ENCODE measurements at places on chromosomes 5 and 9.

- DNase-seq = no peak
Measured at GRCh38 chr9:79763671-79764285, 192.0 kb downstream of the TLE4 start.

- DNase-seq = no peak
Measured at GRCh38 chr5:159567461-159567860, 237.2 kb upstream of the IL12B start.

GRCh38 chr5:169637549-169638121 lies 560 bp downstream of the DOCK2 start:
- DNase-seq = no peak

GRCh38 chr5:179400020-179400419 lies 54.8 kb upstream of the ADAMTS2 start:
- no peak for DNase-seq

DNA sequence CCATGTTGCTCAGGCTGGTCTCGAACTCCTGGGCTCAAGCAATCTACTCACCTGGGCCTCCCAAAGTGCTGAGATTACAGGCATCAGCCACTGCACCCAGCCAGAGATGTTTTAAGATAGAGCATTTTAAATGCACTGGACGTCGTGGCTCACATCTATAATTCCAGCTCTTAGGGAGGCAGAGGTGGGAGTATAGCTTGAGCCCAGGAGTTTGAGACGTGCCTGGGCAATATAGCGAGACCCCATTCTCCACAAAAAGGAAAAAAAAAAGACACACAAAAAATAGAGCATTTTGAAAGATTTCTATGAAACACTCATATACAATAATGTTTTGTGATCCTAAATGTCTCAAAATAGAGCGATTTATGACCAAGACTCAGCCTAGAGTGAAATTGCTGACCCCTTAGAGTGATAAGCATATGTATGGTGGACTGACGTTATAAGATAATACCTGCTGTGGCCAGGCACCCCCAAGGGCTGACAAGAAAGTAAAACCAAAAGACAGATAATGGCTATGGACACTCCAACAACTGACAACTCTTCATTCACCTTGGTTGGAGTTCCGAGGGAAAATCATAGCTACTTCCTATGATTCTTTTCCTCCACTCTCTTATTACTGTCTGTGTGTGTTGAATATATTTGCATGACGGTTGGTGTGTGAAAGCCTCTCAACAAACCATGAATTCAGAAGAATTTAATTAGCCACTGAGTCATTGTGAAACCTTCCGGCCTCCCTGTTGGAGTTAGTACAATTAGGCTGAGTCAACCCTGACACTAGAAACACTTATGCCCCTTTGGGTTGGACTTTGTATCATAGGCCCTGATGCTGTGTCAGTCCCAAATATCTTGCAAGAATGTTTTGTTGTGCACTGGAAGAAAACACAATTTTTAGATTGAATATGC lies 526.5 kb upstream of the NUDT12 start:
- peak; percentile 68 for DNase-seq

DNA sequence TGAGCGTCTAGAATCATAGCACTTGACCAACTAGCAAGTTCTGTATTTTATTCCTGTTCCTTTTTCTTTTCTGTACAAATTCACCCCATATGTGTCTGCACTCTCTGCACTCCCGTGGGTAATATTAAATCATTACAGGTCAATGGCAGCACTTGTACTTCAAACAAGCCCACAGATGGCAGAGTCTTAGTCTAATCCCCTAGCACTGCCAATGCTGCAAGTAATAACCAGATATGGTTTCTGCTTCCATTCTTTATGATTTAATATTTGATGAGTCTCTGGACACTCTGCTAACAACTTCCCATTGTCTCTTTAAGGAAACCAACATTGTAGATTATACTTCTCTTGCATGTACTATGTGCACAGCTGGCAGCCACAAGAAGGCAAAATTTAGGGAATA lies 343.8 kb upstream of the CHD1 start:
- no peak for DNase-seq

DNA sequence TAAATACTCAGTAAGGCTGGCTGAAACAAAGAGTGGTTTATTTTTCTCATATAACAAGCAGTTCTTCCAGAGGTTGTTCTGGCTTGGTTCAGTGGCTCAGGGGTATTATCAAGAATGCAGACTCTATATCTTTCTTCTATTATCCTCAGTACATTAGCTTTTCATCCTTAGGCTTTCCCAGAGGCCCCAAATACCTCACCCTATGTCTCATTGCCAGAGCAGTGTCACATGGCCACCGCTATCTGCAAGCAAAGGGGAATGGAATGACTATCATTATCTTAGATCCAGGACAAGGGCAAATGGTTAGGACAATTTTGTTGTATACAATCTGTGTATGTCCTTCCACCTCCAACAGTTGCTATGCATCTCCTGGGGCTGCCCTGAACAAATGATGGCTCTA lies 69.0 kb upstream of the SNX2 start:
- DNase-seq = no peak

DNA sequence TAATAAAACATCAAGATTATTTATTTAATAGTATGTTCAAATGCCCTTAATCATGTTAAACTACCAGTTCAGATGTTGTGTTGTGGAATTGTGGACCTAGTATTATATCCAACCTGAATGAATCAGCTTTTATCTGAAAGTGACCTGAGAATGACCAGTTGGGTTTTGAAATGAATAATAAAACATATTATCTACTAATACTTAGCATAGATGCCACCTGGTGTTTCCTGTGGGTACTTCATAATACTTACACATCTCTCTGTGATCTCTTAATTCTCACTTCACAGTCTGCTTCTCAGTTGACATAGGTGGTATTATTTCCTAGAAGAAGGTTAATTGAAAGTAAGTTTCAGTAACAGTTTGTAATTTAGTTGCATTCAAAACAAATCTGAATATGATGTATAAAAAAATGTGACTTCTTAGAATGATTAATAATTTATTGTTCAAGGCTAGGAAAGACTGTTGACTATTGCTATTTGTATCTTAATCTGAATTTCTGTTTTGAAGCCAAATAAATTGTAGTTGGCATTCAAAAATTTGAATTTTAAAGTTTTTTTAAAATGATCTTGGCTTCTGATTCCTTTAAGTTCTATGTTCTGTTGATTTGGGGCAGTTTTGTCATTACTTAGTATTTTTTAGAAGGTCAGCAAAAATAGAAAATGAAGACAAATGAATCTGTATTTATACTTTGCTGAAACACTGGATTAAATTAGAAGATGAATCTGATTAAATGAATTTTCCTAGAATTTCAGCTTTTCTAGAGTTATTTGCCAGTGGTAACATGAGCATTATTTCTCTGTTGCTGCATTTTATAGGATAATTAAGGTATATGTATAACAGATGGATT lies 48.2 kb downstream of the KIF2A start:
- DNase-seq = peak; percentile 39

DNA sequence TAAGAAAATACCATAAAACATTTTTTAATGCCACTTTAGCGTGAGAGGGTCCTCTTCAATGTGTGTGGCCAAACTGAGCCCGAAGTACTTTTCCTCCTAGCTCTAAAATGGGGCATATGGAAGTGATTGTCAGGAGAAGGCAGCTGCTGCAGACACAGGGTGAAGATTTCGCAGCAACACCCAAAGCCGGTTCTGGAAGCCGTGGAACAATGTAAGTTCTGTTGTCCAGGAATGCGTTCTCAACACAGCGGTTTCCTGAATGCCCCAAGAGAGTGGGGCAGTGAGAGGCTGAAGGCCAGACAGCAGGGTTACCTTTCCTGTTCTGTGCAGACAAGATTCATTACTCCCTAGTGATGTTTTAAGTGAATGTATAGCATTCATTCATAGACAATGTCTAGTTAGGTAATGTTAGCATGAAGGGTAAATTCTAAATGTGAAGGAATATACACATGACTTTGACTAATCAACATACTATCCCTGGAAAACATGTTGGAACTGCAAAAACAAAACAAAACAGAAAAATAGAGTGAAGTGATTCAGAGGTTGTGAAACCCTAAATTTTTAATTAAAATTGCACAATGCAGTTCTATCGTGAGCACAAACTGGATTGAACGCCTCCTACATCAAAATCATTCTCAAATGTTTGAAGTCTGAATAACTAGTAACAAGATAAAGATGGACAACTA lies 197.0 kb upstream of the SEMA6A start:
- peak; percentile 16 for DNase-seq

GRCh38 chr5:146105477-146105876 lies at the start of gene PLAC8L1:
Gene PLAC8L1, minus strand, starts transcription at chr5:146105577. Its CDS starts 1,266 bp downstream, at chr5:146104311.
- DNase-seq = no peak

DNA sequence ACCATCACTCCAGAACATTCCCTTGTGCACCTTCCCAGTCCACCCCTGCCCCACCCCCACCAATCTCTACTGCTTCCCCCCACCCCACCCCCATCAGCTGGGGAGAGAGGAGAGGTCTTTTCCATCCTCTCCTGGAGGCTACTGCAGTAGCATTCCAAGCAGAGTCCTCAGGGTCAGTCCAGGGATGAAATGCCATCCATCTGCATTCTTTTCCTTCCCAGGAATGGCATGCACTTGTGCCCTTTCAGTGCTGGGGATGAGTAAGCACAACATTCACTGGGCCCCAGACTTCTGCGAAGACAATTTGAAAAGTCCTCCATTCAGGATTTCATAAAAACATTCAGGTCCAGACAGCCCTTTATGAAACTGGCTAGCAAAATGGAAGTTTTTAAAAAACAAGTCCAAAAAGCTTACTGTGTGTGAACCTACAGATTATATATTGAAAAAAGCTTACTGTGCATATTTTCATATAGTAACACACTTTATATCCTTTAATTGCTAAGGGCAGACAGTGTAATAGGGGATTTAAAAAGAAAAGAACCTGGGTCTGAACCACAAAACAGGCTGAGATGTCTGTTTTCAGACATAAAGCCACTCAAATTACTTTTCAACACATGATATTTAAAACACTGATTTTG lies 50.0 kb upstream of the GOLPH3 start:
- peak; percentile 71 for DNase-seq

- no peak for DNase-seq
Measured at GRCh38 chr5:97078958-97079743, 63.3 kb downstream of the LIX1 start.

GRCh38 chr5:14929293-14930065 lies 57.9 kb upstream of the ANKH start:
- DNase-seq = no peak

GRCh38 chr5:127942246-127943060 lies 141.1 kb upstream of the SLC12A2 start:
- DNase-seq = no peak

DNA sequence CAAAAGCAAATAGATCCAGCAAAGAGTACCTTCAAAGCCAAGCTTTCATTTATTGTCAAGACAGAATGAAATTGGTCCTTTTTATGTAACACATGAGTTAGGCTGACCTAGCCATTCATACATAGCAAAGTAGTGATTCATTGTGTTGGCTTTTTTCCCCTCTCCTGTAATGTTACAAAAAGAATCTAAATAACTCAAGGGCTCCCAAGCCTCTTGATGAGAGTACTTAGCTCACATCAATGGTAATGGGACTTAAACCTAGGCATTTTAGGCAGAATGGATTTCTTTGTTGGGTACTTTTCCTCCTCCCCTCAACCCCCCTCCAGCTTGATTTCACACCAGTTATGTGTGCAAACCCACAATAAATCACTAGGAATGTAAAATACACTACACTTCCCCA lies 123.7 kb downstream of the EBF1 start:
- DNase-seq = peak; percentile 93

DNA sequence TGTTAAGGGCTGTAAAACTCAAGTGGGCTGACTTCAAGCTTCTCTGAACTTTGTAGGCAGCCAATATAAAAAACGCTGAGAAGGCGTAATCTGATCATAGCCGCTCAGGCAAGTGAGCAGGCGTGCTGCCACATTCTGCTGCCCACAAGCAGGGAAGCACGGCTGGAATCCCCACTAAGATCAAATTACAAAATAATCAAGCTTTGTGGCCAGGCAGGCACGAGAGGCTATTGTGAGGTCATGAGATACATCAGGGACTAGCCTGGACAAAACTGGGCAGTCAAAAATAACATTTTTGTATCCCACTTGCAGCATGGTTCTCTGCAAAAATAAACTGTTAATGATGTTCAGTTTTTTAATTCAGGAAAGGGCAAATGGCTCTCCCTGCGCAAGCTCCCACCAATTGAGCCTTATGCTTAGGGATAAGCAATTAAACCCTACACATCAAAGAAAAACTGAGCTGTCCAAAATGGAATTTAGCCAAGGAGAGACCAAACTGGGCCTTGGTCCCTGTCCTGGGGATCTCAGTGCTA lies 64.0 kb downstream of the POU5F2 start:
- DNase-seq = peak; percentile 82

DNA sequence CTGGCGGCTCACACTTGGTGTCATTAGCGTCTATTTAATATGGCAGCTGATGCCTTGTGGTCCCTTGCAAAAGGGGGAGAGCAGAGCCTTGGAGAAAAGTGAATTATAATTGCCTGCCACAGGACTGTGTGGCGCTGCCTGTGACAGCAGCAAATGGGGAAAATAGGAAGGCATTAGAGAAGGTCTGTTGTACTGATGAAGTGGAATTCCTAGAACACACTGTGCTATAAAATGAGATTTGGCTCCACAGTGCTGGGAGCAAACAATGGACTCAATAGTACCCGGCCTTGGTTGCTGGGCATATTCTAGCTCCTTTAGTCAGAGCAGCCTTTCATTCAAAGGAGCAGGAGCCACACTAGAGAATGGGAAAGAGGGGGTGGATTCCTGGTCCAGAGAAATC lies 21.3 kb downstream of the SEMA6A start:
- DNase-seq = no peak

DNA sequence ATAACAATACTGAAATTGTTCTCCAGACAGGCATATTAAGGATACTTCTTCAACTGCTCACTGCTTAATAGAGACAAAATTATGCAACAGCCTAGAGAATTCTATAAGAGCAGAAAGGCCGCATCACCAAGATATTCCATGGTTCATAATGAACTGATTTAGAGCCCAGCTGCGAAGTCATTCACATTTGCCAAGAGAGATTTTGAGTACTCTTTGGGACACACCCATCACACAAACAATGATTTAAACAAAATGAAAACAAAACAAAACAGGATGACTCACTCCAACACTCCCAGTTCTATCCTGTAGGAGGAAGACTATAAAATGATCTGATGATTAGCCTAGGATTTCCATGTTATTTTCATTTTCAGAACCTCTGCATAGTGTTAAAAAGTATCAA lies 145.7 kb upstream of the GNA14 start:
- DNase-seq = peak; percentile 23

DNA sequence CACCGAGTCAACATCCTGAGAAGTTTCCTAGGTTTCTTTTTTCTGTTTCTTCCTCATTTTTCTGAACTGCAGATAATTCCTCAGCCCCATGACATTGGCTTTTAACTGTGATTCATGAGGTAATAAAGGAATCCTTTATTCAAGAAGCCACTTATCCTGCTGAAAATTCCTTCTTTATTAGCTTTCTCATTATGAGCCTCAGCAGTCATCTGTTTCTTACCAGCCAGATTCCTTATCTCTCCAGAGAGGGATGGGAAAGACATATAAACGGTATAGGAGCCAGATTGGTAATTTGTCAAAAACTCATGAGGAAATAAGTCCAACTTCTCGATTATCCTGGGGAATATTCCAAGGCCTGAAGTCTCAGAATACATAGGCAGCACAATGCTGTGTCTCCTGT lies 465.4 kb downstream of the ICE1 start:
- DNase-seq = no peak

GRCh38 chr5:69276422-69277174 lies 41.9 kb downstream of the CDK7 start:
- DNase-seq = peak; percentile 75
